Panc1 (cell line): ENCODE measurements at places on chromosomes 5 and 9. TPM values are rescaled to one million over a fixed set of nuclear protein-coding genes. Genes with fewer than 3 reads are reported as not detected.

- H3K36me3 ChIP-seq: no peaks in the 10 kb centered on the region
- H3K4me3 ChIP-seq: no peak overlapping the region
- H3K27me3 ChIP-seq: no peaks in the 10 kb centered on the region
- no peak overlapping the region for H3K27ac ChIP-seq
- H3K4me1 ChIP-seq: no peaks in the 10 kb centered on the region
- DNase-seq: peak; percentile 10
Measured at GRCh38 chr5:143536364-143536763, 132.9 kb upstream of the NR3C1 start.

DNA sequence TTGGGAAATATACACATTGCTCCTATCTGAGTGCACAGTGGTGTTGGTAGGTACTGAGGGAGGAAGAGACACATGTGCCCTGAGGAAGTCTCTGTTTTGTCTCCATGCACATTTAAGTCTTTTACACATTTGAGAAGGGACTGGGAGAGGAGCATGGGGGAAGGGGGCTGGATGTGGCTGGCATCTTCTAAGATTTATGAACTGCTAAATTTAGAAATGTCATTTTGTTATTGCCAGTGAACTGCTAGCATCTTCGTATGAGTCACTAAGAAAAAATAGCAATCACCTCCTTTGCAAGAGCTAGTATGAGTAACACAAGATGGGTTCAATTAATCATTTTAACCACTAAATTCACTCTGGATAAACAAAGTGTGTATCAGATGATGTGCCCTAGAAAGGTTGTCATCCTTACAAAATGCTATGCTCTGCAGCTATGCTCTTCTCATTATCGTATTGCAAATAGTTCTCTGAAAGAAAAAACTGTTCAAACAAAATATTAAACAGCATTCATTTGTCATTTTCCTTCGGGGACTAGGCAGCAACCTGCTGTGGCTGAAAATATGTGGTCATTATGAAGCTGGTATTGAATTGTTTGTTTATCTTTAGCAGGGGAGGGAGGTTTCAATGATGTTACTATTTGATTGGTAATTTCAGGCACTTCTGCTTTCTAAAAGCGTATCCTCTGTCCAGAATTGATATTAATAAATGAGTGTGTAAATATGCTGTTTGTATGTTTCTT is 236.5 kb downstream of the DMRTA1 start:
- peak; percentile 22 for DNase-seq
- H3K27me3 ChIP-seq: no peaks in the 10 kb centered on the region
- no peaks in the 10 kb centered on the region for H3K36me3 ChIP-seq
- H3K4me3 ChIP-seq: no peak overlapping the region

SH3GLB2 gene
- 68.3 TPM for total RNA-seq

DNA sequence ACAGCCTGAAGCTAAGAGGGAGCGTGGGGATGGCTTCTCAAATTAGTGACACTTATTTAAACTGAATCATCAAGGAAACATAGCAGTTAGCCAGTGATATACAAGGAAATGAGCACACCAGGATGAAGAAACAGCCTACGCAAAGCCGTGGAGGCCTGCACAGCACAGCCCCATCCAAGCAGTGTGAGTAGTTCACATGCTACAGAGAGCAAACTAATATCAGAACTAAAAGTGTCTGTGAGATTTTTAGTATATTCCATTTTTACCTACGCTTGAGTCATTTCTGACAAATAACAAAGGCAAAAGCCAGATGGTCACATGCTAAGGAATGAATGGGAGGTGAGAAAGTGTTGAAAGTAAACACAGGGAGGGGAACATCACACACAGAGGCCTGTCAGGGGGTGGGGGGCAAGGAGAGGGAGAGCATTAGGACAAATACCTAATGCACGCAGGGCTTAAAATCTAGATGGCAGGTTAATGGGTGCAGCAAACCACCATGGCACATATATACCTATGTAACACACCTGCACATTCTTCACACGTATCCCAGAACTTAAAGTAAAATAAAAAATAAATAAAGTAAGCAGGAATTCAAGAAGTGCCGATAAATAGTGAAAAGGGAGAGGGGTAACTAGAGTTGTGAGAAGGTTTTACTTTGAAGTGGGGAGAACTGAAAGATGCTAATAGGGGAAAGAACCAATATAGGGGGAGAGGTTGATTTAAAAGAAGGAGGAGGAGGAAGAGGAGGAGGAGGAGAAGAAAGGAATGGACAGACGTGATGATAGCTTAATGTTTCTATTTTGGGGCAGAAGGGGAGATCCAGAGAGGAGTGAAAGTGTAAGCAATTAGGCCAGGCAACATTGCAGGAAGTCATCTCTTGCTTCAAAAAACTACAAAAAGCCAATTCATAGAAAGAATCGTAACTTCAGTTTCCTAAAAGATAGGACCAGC is 100.9 kb upstream of the PTGER4 start:
- no peak overlapping the region for H3K4me3 ChIP-seq
- DNase-seq: peak; percentile 78
- H3K27me3 ChIP-seq: no peaks in the 10 kb centered on the region
- H3K36me3 ChIP-seq: no peaks in the 10 kb centered on the region
- no peak overlapping the region; the same call in 1 of the 2 replicates for H3K27ac ChIP-seq

DNA sequence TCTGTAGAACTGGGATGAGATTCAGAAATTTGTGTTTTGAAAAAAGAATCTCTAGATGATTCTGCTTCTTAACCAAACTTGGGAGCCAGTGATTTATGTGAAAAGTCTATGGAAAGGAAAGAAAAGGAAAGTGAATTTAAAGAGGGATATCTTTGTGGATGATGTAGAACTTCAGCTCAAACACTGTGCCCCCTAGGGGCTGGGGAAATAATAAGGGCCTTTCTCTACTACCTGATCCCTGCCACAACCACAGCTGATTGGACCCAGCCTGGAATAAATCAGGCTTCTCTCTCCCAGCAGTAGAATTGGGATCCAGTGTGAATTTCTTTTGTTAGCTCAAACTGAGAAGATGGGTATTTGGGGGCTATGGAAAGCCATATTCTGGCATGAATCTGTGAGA is 155.0 kb downstream of the PRELID2 start:
- H3K4me3 ChIP-seq: no peak overlapping the region
- no peaks in the 10 kb centered on the region for H3K27me3 ChIP-seq
- H3K27ac ChIP-seq: no peak overlapping the region

IFNA13 gene
- total RNA-seq: not detected

SEMA5A gene
- 0.15 TPM for total RNA-seq

DNA sequence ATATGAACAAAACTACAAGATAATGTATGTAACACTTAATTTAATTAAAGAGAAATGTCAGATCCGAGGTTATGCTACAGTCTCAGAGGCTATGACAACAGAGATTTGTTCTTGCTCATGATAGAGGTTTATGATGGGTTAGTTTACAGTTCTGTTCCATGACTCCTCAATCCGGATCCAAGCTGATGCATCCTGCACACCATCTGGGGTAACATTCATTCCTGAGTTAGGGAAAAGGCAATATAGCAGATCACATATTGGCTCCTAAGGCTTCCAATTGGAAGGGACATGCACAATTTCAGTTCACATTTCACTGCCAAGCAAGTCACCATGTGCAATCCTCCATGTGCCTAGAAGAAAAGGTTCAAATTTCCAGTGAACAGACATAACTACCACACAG is 40.4 kb downstream of the ABLIM3 start:
- no peaks in the 10 kb centered on the region for H3K36me3 ChIP-seq
- no peaks in the 10 kb centered on the region for H3K4me1 ChIP-seq
- H3K27me3 ChIP-seq: no peaks in the 10 kb centered on the region
- no peak overlapping the region for H3K27ac ChIP-seq

GRCh38 chr5:142578161-142578830 is 107.6 kb downstream of the FGF1 start:
- no peaks in the 10 kb centered on the region for H3K27me3 ChIP-seq
- H3K4me1 ChIP-seq: no peaks in the 10 kb centered on the region
- no peak overlapping the region for H3K27ac ChIP-seq
- H3K4me3 ChIP-seq: no peak overlapping the region
- DNase-seq: no peak
- H3K36me3 ChIP-seq: no peaks in the 10 kb centered on the region

GRCh38 chr9:75186767-75187380 is 98.6 kb downstream of the OSTF1 start:
- H3K27me3 ChIP-seq: peaks cover 2% of the 10 kb centered on the region; the same call in 1 of the 2 replicates
- no peak overlapping the region for H3K4me3 ChIP-seq
- H3K36me3 ChIP-seq: no peaks in the 10 kb centered on the region
